ENCODE measurements at places on chromosomes 6 and 20. TPM values are rescaled to one million over a fixed set of nuclear protein-coding genes. Genes with fewer than 3 reads are reported as not detected.

C20orf144 gene
- polyA plus RNA-seq, result not detected

- DNase-seq, result no peak
These were observed 30.9 kb downstream of the SRC start for GRCh38 chr20:37376791-37377190.

DNA sequence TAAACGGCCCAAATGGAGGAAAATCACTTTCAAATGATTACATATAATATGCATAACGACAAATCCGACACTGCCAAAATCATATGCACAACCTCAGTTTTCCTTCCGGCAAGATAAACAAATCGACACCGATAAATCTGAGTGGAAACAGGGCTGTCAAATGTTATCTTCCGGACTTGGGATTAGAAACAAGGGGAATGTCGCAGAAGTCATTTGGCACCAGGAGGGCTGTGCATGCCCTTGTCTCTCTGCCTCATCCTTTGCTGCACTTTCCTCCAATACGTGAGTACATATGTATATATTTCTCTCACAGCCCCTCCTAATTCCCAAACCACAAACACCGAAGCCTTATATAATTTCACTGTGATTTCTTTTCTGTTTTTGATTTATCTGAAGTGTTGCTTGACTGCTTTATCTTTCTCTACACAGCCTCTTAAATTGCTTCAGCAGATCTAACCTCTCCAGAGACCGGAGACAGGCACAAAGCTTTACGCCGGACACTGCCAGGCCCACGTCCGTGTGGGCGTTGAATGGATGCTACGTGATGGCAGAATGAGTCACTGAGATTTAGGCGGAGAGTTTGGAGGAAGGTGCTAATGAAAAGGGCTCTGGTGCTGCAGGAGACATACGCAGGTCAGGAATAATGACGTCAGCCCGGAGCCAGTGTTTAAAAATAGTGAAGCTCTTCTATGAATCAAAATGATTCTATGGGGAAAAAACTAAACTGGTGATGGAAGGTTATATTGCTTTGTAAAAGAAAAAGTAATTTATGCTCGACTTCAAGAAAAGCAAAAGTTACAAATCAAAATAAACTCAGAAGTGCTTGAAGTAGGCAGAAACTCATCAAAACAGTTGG, 21.0 kb upstream of the PRELID3B start:
- DNase-seq, result no peak

PCSK2 gene
- not detected for polyA plus RNA-seq

TGM3 gene
- not detected for polyA plus RNA-seq

GRCh38 chr6:138897031-138897430, 91.0 kb downstream of the REPS1 start:
- DNase-seq, result no peak

SOX18 gene
- not detected for polyA plus RNA-seq

DNA sequence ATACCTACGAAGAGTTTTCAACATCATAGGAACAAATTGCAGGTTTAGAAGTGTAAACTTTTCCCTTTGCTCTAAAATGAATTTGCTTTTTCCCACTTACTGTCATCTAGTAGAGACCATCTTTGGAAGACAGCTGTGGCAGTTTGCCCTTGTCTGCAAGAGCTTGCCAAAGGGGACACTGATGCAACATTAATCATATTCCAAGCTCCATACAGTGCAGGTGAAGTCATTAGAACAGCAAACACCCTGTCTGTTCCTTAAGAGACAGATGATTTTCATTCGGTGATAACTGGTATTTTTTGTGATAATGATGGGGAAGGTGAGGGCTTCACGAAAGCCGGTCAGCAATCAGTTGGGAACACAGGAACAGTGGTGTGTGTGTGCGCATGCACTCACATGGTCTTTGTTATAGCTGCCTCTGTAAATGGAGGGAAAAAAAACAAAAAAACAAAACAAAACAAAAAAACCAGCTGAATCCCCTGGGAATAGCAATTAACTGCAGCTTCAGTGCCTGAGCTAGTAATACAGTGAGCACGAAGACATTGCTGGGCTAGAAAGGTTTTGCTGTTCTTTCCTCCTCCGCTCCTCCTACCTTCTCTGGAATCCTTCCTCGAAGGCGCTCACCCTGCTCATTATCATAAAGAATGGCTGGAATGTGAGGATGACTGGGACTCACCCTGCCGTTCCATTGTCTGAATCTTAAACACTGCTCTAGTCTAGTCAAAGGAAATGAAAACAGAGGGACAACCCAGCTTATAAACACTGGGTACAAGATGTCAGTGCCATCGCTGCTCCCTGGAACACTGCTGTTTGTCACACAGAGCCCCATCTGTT, 35.2 kb upstream of the KIF13A start:
- DNase-seq, result no peak

CRYBG1 gene
- polyA plus RNA-seq, result 20.5 TPM

ACSS1 gene
- polyA plus RNA-seq, result 47.2 TPM

DNA sequence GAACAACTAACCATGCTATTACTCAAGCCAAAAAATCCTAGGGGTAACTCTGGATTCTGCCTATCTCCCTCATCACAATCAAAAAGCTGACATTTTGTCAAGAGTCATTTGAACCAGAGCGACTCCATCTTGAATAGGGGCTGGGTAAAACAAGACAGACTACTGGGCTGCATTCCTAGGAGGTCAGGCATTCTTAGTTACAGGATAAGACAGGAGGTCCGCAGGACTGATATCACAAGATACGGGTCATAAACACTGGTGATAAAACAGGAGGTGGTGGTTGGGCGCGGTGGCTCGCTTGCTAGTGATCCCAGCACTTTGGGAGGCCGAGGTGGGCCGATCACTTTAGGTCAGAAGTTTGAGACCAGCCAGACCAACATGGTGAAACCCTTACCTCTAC, 32.2 kb downstream of the C6orf52 start:
- DNase-seq, result no peak

DNA sequence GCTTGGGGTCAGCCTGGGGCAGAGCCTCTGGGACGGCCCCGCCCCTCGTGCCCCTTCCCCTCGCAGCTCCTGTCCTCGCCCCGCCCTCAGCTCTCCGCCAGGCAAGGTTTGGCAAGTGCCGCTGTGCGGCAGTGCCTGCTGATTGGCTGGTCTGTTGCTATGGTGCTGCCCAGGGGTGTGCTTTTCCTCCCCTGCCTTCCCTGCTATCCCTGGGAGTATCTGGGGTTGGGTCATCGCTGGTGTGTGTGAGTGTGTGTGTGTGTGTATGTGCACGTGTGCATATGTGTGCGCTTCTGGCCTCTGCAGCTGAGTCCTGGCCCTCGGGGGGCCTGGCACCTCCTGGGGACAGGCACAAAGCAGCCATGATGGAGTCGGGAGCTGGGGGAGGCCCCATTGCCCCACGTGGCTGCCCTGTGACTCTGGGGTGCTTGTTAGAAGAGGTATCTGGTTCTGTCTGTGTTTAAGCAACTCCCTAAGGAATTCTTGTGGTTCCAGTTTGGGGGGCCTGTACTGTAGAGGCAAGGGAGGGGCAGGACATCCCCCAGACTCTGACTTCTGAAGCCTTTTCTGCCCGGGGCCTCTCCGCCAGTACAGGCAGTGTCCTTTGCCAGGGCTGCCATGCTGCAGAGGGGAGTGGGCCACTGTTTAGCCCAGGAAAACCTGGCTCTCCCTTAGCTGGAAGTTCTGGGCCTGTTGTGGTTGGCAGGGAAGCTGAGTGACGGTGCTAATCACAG, 6.9 kb downstream of the RTEL1 start:
- no peak for DNase-seq

VIP gene
- not detected for polyA plus RNA-seq

- DNase-seq, result no peak
These were observed 871.2 kb downstream of the TFAP2A start for GRCh38 chr6:9543649-9544048.

TAAR5 gene
- polyA plus RNA-seq, result not detected

- no peak for DNase-seq
These were observed 41.2 kb downstream of the SLC35D3 start for GRCh38 chr6:136963259-136963658.

DNA sequence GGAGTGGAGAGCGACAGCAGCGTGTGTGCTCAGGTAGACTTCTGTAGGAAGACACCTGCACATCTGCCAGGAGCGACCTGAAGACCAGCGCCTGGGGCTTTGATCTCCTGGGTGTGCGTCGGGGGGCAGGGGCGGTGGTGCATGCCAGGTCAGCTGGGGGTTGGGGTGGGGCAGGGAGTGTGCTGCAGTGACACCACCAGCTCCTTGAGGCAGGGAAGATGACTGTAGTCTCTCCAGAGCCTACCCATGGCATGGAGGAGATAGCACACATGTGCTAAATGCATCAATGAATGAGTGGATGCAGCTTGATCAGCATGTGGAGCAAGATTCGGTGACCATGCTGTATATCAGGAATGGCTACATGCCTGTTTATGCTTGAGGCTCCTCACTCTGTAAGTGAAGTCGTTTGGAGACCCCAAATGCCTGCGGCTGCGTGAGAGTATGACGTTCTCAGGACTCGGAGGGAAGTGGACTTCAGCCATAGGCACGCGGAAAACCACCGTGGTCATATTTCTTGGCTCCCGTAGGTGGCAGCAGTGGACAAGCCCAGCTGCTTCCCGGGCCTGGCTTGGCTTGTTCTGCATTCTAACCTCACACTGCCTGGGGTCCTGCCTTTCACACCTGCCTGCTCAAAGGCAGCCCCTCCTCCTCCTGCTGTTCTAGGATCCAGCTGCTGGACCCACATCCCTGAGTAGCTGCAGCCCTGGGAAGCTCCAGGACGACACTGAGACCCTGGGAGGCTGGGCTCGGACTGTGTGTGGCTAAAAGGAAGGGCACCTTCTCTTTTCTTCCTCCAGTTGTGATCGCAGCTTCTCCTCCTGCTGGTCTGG, 39.4 kb upstream of the KCNK16 start:
- peak; percentile 29 for DNase-seq

ELOVL4 gene
- 5.5 TPM for polyA plus RNA-seq

DNA sequence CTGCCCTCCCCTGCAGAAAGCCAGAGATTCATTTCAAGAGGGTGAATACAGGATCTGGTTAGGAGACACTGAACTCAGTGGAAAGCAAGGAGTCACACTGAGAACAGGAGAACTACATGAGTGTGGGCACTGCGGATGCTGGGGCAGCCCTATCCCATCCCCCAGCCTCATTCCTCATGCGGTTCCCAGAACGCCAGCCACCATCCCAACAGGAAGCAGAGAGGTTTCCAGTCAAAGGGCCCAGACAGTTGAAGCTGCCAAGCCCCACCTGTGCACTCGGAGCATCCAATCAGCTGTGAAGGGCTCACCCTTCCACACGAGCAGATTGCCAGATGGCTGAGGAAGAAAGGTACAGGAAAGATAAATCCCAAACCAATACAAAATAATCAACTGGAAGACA, 50.7 kb upstream of the PRND start:
- DNase-seq, result no peak

DNA sequence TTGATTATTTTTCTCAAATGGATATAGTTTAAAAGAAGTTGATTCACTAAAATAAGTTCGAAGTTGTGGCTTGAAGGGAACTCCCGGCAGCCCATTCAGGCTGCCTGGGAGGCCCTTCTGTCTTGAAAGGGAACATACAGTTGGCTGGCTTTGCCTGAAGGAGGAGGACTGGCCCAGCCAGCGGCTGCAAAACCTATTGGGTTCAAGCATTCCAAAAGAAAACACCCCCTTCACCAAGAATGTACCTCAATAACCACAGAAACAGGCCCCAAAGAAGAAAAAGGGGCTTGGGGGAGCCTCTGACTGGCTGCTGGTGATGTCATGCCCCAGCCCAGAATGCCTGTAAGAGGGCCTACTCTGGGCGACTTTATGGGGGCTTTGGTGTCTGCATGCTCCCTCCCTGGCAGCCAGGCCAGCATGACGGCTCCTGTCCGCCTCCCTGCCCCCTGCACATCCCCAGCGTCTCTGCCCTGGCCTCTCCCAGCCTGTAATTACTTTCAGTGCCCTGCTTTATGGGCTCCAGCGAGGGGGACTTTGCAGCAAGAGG, 36.5 kb downstream of the MAFB start:
- no peak for DNase-seq

RFX6 gene
- polyA plus RNA-seq, result not detected

GLYATL3 gene
- not detected for polyA plus RNA-seq

GRCh38 chr20:20210943-20211273, 157.0 kb upstream of the INSM1 start:
- no peak for DNase-seq

DNA sequence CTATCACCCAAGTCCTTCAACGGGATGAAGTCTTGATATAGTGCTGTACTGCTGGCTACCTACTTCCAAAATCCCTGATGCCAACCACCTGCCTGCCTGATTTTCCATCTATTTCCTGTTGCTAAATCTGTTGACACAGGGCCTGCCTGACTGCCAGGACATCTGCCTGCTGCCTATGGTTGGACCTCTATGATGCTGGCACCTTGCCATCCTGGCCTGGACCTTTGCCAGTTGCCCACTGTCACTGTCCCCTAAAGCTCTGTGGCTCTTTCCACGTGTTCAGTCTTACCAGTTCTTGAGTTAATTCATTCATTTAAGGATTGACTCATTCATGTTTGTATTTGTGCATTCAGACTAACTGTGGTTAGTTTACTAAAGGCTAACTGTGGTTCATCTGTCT, 9.2 kb upstream of the RGS17 start:
- no peak for DNase-seq

DPPA5 gene
- not detected for polyA plus RNA-seq

DNA sequence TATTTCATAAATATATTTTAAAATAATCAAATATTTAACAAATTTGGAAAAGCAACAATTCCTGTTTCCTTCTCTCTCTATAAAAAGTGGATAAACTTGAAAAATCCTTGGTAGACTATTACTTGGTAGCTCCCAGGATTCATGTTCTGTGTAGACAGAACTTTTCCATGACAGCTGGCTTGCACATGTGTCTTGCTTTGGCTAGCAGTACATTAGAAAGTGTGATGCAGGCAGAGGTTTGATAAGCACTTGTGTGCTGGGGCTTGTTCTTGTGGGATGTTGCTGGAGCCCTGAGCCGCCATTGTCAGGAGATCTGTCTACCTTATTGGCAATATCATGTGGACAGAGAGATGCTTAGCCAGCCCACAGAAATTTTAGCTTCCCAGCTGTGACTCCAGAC, 327.2 kb downstream of the CDKAL1 start:
- DNase-seq, result no peak

GRCh38 chr20:37627060-37627766, 66.6 kb upstream of the CTNNBL1 start:
- no peak for DNase-seq

VSX1 gene
- not detected for polyA plus RNA-seq

GRCh38 chr6:9398767-9399373, 963.5 kb upstream of the SLC35B3 start:
- no peak for DNase-seq

MYL9 gene
- not detected for polyA plus RNA-seq

- no peak for DNase-seq
These were observed 174.0 kb downstream of the AIG1 start for GRCh38 chr6:143234734-143235133.

GRCh38 chr6:2111162-2111677, 134.2 kb downstream of the GMDS start:
- no peak for DNase-seq
